H54 (cell line): ENCODE measurements at places on chromosomes 1 and 21.
A peak's percentile ranks its signal among the peaks of the same experiment; 100 is the strongest.

DNA sequence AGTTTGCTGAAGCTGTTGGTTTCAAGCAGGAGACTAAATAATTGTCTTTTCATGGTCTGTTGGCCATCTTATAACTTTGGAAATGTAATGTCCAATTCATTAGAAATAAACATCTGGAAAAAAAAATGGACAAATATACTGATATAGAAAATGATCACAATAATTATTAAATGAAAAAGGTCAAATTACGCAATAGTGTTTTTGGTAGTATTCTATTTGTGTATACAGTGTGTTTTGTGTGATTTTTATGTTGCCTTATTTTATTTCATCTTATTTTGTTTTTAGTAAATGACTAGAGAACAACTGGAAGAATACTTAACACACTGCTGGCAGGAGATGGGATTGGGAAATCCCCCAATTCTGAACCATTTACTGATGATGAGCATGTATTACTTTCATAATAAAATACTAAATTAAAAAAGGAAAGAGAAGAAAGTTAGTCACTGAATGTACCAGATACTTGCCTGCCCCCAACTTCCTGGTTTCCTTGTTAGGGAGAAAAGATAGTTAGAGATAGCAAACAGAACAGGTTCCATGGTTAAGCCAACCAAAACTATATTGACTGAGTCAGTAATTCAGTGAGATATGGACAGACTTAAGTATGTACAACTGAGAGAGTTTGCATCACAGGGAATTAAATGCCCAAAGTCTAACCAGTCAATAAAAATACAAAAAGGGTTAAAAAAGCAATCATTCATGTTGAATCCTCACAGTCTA lies 24.0 kb upstream of the SAMD13 start:
- no peak for DNase-seq

- no peak for DNase-seq
Measured at GRCh38 chr1:226986496-226987178, 46.5 kb downstream of the COQ8A start.

GRCh38 chr21:31490443-31490842 lies 146.4 kb upstream of the TIAM1 start:
- DNase-seq: peak; percentile 27

GRCh38 chr1:2875707-2876561 lies 74.4 kb upstream of the TTC34 start:
- no peak for DNase-seq

GRCh38 chr21:36567216-36567885 lies 87.4 kb upstream of the CLDN14 start:
- DNase-seq: no peak

DNA sequence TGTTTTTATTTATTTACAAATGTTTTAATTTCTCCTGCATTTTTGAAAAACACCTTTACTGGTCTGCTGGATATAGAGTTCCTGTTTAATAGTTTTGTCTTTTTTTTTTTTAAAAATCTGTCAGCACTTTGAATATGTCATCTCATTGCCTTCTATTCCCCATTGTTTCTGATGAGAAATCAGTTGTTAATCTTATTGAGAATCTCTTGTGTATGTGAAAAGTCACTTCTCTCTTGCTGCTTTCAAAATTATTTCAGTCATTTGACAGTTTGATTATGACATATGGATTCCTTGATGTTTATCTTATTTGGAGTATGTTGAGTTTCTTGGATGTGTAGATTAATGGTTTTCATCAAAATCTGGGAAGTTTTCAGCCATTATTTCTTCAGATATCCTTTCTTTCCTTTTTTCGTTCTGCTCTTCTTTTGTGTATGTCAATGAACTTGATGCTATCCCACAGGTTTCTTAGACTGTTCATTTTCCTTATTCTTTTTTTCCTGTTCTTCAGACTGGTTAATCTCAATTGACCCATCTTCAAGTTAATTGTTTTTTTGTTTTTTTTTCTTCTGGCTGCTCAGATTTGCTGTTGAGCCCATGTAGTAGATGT lies 51.2 kb upstream of the CCDC190 start:
- DNase-seq: no peak

GRCh38 chr1:182955596-182956588 lies 2.9 kb upstream of the SHCBP1L start:
- DNase-seq: peak; percentile 89

- no peak for DNase-seq
Measured at GRCh38 chr1:71364236-71364635, 283.4 kb upstream of the ZRANB2 start.

GRCh38 chr1:193685986-193686385 lies 499.6 kb upstream of the B3GALT2 start:
- no peak for DNase-seq

GRCh38 chr1:15311122-15311822 lies 64.2 kb downstream of the FHAD1 start:
- DNase-seq: no peak

GRCh38 chr1:24319312-24319863 lies at the start of gene GRHL3:
GRHL3 (plus strand) TSS chr1:24319357; CDS start chr1:24319552, 195 bp downstream.
- DNase-seq: no peak

DNA sequence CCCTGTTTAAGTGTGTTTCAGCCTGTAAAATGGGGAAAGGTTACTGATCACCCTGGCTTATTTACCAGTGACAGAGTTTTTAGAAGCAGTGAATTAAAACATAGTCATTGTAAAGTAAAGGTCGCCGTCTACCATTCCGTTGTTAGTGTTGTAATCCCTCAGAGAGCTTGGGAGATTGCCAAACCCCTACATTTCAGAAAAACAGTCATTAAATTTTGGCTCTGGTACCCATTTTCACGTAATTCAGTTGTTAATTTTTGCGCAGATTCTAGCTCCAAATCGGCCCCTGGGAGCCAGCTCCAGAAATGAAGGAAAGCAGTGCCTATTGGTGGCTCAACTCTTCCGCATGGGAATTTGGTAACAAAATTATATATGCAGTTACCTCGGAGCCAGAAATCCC lies 127.7 kb upstream of the AJAP1 start:
- DNase-seq: no peak
